Astrocyte of the spinal cord (primary cell): ENCODE measurements at places on chromosomes 1 and 21.

DNA sequence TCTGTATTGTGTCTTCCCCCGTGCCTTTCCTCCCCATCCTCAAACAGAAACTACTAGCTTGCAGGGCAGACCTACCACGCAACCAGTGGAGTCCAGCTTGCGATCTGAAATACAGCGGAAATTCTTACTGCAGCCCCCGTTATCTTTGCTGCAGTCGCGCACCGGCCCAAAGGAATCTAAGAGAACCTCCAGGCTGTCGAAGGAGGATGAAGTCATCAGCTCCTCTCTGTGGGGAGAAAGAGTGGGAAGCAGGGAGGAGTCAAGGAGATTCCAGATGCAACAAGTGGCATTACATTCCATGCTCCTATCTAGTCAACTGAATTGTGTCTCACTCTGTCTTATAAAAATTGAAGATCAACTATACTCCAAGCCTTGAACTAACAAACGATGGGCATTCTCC, 206.9 kb downstream of the ASTN1 start:
- no peak for DNase-seq

DNA sequence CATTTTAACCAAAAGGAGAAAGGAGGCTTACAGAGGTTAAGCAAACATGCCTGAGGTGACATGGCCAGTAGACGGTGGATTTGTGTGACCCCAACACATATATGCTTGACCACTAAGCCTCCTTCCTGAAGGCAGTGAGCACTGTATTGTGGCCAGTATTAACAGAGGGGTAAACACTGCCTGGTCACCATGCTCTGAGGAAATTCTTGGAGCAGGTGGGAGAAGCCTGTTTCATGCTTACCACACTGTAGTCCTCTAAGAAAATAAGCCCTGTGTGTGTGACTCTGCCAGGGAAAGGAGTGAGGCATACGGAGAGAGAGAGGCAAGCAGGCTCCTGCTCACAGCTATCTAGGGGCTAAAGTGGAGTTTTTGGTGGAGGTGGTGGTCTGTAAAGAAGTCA, 102.7 kb downstream of the KCND3 start:
- DNase-seq = no peak

- no peak for DNase-seq
Observed at GRCh38 chr21:14875186-14875585, 189.6 kb downstream of the NRIP1 start.

DNA sequence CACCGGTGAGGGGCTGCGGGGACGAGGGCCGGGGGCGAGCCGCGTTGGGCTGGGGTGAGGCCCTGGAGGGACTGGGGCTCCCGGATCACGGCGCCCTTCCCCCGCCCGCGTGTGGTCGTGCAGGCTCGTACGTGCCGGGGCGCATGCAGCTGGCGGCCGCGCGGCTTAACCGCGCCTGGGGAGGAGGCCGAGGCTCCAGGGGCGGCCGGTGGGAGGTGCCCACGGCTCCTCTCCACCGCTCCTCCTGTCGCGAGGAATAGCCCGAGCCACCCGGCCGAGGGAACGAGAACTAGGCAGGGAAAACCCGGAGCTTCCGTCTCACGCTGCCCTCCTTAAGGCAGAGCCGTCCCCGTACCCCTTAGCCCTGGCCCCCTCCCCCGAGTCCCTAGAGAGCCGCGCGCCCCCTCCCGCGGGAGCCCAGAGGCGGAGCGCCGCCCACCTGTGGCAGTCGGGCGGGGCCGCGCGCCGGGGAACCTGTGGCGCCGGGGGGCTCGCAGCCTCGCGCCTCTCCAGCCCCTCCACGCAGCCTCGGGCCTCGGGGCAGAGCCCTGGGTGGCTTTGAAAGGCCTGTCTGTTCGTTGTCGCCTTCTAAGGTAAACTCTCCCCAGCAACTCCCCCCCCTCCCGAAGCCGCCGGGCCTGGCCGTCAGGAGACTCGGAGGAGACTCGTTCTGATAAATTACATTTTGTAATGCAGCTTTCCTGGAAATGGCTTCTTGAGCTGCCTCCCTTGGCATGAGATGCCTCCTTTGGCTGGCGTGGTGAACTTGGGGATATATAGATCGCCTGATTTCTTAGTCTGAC, 746 bp downstream of the AK4 start:
- DNase-seq = peak; percentile 49

DNA sequence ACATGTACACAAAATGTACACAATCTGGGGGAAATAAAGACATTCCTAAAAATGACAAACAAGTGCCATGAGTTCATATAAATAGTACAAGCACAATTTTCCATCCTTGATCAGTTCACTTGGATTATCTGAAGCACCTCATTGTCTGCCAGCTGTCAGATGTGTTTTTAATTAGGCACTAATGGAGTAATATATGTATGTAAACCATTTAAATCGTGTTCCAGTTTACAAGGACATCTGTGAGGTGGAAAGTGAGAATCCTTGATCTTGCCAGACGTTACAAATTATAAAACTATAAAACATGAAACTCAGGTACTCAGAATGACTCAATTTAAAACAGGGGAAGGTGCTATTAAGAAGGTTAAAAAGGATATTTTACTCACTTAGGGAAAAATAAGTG, 1312.2 kb downstream of the PLA2G4A start:
- no peak for DNase-seq

DNA sequence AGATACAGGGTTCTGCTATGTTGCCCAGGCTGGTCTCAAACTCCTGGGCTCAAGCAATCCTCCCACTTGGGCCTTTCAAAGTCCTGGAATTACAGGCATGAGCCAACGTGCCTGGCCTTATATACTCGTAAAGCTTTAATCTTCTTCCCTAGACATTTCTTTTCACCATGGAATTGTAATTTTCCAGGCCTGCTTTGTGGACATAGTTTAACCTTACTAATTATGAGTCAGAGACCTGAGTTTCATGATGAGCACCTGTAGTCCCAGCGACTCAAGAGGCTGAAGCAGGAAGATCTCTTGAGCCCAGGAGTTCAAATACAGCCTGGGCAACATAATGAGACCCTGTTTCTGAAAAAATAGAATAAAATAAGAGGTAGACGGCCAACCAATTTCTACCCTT, 12.3 kb downstream of the PATJ start:
- DNase-seq = no peak

- peak; percentile 32 for DNase-seq
Observed at GRCh38 chr1:23473037-23473800, 10.8 kb downstream of the ASAP3 start.

- DNase-seq = no peak
Observed at GRCh38 chr1:204463125-204464060, 31.2 kb downstream of the PIK3C2B start.

GRCh38 chr1:67307251-67308060, at the start of gene IL12RB2:
Gene IL12RB2 (plus strand): TSS chr1:67307873. CDS start chr1:67320369, 12,496 bp downstream.
- no peak for DNase-seq

- peak; percentile 22 for DNase-seq
Observed at GRCh38 chr1:48470950-48471690, 884 bp downstream of the SPATA6 start.

- DNase-seq = no peak
Observed at GRCh38 chr1:201090541-201090940, 21.7 kb downstream of the CACNA1S start.

DNA sequence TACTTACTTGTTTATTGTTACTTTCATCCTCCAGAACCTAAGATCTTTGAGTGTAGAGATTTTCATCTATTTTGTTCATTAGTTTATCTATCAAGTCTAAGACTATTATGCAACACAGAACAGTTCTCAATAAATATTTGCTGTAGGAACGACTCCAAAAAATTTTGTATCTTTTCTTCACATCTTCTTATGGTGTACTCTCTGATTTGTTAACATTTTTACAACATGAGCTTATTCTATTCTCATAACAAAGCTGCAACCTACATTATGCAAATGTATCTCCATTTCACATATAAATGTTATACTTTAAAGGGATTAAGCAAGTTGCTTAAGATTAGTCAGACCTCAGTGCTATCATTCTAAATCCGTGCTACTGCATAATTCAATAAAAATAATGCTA, 514.2 kb upstream of the ZP4 start:
- no peak for DNase-seq

DNA sequence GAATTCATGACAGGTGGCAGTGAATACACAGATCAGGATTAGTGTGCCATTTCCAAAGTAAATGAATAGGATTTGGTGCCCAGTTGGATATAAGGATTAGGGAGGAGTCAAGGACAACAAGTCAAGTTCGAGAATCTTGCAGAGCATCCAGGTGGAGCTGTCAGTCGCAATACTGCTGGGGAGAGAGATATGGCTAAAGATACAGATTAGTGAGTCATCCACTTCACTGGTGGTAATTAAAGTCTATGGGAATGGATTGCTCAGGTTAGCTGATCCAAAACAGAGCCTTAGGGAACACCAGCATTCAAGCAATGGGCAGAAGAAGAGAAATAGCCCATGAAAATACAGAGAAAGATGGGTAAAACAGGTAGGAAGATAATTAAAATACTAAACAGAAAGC, 26.8 kb downstream of the BCAS2 start:
- no peak for DNase-seq

DNA sequence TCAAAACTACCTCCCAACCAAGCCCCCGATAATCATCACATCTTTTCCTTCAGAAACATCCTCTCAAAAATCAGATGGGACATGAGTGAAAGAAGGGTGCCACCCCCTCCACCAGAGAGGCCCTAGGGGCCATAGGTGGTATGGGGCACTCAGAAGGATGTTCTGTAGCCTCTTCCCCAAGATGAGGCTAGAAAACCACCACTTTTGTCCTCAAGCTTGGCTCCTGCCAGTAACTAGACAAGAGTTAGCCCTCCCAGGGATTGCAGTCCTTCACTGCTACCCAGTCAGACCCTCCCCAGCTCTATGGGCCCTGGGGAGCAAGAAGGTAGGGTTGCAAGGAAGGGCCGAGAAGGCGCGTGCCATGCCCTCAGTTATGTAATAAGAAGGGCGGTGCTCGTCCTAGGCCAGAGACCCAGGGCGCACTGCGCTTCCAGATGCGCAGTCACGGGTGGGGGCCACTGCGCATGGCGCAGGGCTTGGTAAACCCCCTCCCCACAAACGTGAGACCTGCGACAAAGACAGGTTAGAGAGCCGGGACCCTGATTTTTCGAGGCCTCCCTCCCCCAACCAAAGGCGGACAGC, 69.7 kb downstream of the CD46 start:
- DNase-seq = no peak

GRCh38 chr1:225581186-225581585, 71.7 kb downstream of the ENAH start:
- DNase-seq = no peak

- DNase-seq = no peak
Observed at GRCh38 chr1:22488319-22488718, 36.7 kb downstream of the ZBTB40 start.

GRCh38 chr1:14332158-14332557, 266.3 kb upstream of the KAZN start:
- DNase-seq = no peak

- peak; percentile 17 for DNase-seq
Observed at GRCh38 chr1:244162786-244163530, 111.9 kb downstream of the ZBTB18 start.

DNA sequence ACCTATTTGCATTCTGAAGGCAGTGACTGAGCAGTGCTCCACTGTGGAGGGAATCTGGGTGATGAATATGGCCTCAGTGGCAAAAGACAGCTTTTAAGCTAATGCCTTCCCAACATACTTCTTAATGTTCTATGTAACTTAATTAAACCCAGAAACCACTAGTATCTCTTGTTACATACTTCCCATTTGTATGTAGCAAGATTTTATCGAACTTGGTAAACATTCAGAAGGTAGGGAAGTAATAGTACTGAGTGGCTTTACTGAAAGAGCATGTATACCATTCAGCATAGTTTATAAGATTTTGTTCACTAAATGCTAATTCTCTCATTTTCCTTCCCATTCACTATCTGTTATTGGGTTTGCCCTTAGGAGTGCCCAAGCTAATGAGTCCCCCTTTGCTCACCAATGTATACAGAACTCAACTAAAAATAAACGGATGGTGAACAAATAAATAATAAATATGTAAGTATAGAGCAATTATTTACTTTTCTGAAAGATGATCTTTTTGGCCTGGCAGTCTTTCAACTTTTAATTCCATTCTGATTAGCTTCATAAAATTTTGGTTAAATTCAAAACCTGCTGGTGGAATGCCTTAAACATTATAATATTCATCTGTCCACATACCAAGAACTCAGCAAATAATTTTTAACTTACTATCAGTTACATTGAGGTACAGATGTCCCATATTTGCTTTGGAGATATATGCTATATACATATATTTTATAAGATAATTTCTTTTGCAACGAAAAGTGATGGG, 204.4 kb downstream of the APP start:
- no peak for DNase-seq

DNA sequence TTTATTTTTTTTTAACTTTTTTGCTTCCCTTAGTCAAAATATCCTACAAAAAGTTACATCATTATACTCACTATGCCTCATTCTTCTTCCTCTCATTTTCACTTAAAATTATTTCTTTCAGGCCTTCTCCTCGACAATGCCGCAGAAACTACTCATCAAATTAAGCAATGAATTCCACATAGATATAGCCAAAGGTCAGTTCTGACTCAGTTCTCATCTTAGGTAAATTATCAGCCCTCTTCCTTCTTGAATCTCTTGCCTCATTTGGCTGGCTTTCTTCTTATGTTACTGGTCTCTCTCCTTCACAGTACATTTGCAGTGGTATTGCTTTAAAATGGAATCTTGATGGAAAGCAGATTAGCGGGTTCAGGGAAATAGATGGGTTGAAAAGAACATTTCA, 260.7 kb upstream of the BRINP3 start:
- DNase-seq = peak; percentile 1

- DNase-seq = no peak
Observed at GRCh38 chr1:35560256-35561225, 2.9 kb downstream of the NCDN start.

- DNase-seq = no peak
Observed at GRCh38 chr1:7262611-7263010, 477.4 kb downstream of the CAMTA1 start.

GRCh38 chr1:238135708-238136664, 245.3 kb upstream of the ZP4 start:
- no peak for DNase-seq

GRCh38 chr1:223745731-223746130, 33.4 kb downstream of the CAPN2 start:
- peak; percentile 68 for DNase-seq

GRCh38 chr1:84163123-84163931, 19.3 kb downstream of the PRKACB start:
- DNase-seq = no peak

- no peak for DNase-seq
Observed at GRCh38 chr1:109668123-109668775, 392 bp downstream of the GSTM2 start.

GRCh38 chr21:35585878-35586277, 474.4 kb downstream of the SETD4 start:
- DNase-seq = no peak
